ENCODE measurements at places on chromosomes 12 and 14. TPM values are rescaled to one million over a fixed set of nuclear protein-coding genes. Genes with fewer than 3 reads are reported as not detected.

Gene TPH2
- total RNA-seq, result not detected

Gene PLCZ1
- not detected for total RNA-seq

Gene MYF6
- total RNA-seq, result not detected

- DNase-seq, result no peak
Measured at GRCh38 chr12:32589165-32589865, 89.8 kb upstream of the DNM1L start.

DNA sequence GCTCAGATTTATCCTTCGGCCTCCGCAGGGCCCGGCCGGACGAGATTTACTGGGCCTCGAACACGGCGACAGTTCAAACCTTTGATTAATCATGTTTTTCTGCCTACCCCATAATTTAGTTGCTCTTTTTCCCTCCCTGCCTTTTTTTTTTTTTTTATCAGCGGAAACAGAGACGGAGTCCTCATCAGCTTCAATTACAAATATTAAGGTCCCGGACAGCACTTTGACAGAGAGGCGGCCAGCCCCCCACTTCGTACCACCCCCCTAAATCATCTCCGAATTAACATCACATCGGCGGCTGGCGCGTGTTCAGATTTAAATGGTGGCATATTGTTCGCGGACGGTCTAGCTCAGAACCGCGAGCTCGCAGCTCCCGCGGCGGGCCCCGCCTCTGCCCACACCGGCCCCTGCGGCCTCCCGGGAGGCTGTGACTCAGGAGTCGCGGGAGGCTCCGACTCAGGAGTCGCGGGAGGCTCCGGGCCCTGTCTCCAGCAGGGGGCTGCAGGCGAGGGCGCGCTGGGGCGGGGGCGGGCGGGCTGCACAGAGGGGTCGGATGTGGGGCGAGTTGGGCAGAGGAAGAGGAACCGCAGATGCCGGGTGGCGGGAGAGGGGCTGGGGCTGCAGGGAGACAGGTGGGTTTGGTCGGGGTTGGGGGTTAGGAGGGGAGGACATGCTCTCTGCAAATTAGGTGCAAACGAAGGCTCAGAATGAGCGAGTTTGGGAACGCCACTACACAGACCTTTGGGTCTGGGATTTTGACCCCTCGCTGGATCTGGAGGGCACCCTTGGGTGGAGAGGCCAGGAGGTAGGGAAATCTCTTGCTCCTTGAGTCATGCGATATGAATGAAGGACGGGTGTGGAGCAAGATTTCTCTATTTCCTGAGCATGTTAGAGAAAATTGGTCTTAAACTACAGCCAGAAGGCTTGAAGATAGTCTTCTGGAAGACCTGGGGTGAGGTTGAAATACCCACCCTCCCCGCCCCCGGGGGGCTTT is 19.6 kb upstream of the ATP5MC2 start:
- no peak for DNase-seq

Measured in ovary (tissue), 10 donors.